Islet precursor cell (in vitro differentiated cells): ENCODE measurements at places on chromosomes 1 and 21.

- no peak for DNase-seq
Observed at GRCh38 chr1:108067884-108068540, 103.0 kb upstream of the VAV3 start.

DNA sequence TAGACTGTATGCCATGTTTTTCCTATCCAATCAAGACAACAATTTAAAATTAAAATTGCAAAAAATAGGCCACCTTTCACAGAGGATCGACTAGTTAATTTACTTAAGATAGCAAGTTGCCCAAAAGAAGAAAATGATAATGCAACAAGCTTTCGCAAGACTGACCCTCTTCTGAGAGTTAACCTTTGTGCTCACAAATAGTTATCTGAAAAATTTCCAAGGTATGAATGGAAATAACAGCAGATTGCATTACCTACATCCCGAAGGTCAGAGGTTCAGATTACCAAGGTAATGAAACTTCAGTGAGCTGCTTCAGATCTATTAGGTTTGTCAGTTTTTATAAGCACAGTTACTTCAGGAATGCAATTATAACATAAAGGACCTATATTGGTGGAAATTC is 298.0 kb downstream of the KCTD3 start:
- DNase-seq, result no peak

DNA sequence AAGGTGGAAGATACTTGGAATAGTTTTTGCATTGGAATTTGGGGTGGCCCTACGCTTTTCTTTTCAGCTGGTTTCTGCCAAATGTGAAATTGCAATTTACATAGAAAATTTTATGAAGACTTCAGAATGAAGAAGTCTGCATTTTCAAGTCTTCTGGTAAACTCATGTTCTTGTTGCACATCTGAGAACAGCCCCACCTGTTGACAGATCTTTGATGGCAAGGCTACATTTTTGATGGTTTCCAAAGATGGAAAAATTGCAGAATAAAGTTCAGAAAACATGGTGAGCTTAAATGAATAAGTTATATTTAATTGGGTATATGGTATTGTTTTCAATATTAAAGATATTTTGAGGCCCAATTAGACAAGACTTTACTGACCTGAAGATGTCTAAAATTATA is 25.4 kb downstream of the OLFM3 start:
- no peak for DNase-seq

- DNase-seq, result no peak
Observed at GRCh38 chr1:20978413-20978812, 191.3 kb upstream of the HP1BP3 start.

DNA sequence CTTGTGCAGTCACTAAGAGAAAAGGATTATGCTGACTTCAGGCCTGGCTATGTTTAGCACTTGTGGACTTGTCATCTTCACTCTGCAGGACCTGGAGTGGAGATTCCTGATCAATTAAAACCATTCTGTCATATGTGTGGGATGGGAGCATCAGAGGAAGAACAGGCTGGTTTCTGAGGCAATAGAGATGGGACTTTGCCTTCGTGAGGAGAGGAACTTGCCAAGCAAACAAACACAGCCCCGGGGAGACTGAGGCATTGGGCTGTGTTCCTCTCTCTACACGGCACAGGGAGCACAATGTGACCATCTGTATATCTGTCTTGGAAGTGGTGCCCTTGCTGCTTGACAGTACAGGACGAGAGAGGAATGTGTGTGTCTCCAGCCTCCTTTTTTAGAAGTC is 23.1 kb downstream of the VASH2 start:
- peak; percentile 13 for DNase-seq

- DNase-seq, result peak; percentile 20
Observed at GRCh38 chr1:29438991-29439390, 202.7 kb downstream of the PTPRU start.

DNA sequence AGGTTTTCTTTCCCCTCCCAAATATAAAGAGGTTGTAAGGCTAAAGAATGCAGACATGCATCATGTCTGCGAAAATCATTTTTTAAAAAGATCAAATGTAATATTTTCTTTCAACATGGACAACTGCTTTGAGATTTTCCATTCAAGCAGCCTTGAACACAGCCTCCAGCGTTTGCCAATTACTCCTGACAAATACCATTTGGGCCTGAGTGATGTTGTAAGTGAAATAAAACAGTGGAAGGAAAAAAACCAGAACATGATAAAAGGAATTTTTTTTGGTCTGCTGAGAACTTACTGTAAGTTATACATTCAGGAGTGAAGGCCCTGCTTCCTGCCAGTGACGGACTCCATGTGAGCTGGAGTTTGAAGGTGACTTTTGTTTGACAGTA is 37.2 kb downstream of the SETD4 start:
- no peak for DNase-seq

- DNase-seq, result peak; percentile 79
Observed at GRCh38 chr1:19344372-19344810, 32.3 kb downstream of the SLC66A1 start.

- peak; percentile 95 for DNase-seq
Observed at GRCh38 chr1:19338323-19338762, 26.2 kb downstream of the SLC66A1 start.

DNA sequence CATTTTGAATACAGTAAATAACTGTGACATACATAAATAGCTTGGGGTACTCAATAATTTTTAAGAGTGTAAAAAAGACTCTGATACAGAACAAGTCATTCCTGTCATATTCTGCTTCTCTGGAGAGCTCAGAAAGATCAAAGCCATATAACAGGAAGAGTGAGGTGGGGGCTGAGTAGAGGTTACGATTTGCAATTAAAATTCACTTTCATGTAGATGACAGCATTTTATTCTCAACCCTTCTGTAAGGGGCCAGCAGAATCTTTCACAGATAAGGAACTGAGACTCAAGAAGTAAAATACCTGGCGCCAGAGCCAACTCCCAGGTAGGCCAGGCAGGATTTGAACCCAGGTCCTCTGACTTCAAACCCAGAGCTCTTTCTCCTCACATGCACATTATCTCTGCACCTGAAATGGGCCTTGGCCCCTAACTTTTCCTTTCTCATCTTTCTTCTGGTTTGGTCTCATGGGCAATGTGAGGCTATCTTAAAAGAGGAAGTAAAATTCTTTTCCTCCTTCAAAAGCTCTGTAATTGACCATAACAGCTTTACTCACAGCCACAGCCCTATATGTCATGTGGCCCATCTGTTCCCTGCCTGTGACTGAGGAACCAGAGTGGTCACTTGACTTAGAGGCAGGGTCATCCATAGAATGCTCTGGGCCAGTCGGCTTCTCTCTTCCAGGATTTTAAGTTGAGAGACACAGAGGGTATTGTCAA is 80.9 kb upstream of the SYT6 start:
- peak; percentile 29 for DNase-seq

DNA sequence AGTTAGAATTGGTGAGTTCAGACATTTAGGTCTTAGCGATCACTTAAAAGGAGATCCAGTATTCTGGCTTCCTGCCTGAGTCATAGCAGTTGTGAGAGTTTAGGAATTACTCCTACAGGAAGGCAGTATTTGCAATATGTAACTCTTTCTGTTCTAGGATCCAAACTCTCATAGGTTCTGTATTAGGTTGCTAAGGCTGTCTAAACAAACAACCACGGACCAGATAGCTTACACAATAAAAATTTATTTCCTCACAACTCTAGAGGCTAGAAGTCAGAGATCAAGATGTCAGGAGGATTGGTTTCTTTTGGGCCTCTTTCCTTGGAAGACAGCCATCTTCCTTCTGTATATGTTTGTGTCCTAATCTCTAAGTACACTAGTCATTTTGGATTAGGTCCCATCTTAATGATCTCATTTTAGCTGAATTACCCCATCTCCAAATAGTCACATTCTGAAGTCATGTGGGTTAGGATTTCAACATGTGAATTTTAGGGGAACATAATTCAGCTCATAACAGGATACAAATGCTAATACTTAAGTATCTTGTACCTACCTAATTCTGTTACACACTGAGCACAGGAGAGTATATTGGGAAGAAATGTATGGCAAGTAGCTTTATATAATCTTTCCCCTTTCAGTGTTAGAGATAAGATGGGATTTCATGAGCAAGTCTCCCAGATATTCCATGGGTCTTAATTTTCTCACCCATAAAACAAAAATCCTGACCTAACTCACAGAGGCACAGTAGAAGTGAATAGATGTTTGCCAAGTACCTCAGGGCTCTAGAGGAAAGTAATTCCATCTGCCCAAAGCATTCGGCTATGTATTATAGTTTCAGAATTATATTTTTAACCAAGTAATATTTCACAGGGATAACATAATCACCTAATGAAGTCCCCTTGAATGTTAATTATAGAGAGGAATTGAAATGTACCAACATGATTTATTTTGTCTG is 144.4 kb downstream of the PTBP2 start:
- no peak for DNase-seq
